ENCODE measurements at places on chromosomes 12 and 14. TPM values are rescaled to one million over a fixed set of nuclear protein-coding genes. Genes with fewer than 3 reads are reported as not detected.

GRCh38 chr12:91261820-91262676, 79.4 kb upstream of the DCN start:
- H3K27ac ChIP-seq = no peak overlapping the region
- DNase-seq = no peak
- H3K4me3 ChIP-seq = no peak overlapping the region
- no peaks in the 10 kb centered on the region for H3K36me3 ChIP-seq
- H3K27me3 ChIP-seq = no peaks in the 10 kb centered on the region
- no peaks in the 10 kb centered on the region for H3K4me1 ChIP-seq

DNA sequence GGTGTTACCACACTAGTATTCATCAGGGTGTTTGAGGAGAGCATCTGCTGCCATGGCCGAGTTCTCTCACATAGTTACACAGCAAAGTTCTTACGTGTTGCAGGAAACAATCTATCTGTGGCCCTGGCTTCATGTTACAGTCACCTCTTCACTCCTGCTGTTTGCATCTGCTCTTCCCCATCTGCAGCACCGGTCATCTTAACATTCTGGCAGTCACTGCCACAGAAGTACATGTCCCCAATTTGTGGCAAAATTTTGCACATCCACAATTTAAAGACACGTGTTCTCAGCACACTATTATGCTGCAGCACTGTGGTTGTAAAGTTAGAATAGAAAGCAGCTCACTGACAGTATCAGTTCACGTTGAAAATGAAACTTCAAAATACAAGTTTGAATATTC, 23.2 kb downstream of the MAPK1IP1L start:
- no peaks in the 10 kb centered on the region for H3K27me3 ChIP-seq
- H3K27ac ChIP-seq = no peak overlapping the region
- H3K36me3 ChIP-seq = no peaks in the 10 kb centered on the region
- peaks cover 10% of the 10 kb centered on the region for H3K4me1 ChIP-seq

The CCDC38 gene
- not detected for total RNA-seq

The DCN gene
- not detected for total RNA-seq

The TSPAN11 gene
- 4.5 TPM for total RNA-seq

All from endothelial cell of umbilical vein (primary cell).